ENCODE measurements at places on chromosomes 3 and 15. TPM values are rescaled to one million over a fixed set of nuclear protein-coding genes. Genes with fewer than 3 reads are reported as not detected.

The GOLGA6B gene
- not detected for total RNA-seq

The DLL4 gene
- not detected for total RNA-seq

The NCEH1 gene
- total RNA-seq = 5.8 TPM

The GRK7 gene
- total RNA-seq = not detected

The ATP13A3 gene
- 57.0 TPM for total RNA-seq

The CHP1 gene
- 40.6 TPM for total RNA-seq

The ZNF660 gene
- 2.0 TPM for total RNA-seq

The RETNLB gene
- total RNA-seq = not detected

GRCh38 chr15:38202361-38202760 lies 50.3 kb upstream of the SPRED1 start:
- no peak overlapping the region for H3K4me3 ChIP-seq
- H3K4me1 ChIP-seq = no peaks in the 10 kb centered on the region
- DNase-seq = no peak
- no peak overlapping the region for H3K27ac ChIP-seq

DNA sequence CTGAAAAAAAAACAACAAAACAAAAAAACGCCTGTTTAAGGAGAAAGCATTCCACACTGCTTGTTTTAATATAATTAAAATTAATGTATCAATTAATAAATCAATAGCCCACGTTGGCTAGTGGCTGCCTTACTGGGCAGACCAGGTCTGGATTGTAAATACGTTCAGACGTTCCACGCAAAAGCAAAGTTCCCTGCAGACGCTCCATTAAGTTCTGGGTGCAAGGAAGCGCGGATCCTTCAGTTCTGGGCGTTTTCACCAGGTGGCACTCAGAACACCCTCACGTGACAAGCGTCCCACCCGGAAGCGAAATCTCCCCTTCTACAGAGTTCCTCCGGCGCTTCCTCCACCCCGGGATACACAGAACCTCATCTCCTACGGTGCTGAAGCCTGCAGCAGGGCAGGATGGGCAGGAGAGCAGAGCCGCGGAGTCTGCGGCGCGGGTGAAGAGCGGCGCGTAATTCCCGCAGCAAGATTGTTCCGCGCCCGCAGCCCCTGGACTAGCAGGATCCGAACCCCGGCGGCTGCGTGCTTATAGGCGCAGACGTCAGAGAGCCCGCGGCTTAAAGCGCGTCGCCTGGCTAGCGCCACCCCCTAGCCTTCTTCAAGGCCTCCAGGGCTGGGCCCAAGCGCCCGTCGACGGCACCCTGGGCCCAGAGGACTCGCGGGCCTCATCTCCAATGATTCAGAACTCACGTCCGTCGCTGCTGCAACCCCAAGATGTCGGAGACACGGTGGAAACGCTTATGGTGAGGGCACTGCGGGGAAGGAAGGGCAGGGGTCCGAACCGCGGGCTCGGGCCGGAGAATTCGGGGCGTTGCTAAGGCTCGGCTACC lies at the start of gene SLC25A38:
Gene SLC25A38, plus strand, starts transcription at position 326 of the 836 bp plus-strand sequence. Its CDS starts 355 bp downstream, at position 681.
- peaks cover 37% of the 10 kb centered on the region for H3K4me1 ChIP-seq
- H3K4me3 ChIP-seq = peak within 1 kb of the TSS; percentile 98
- H3K36me3 ChIP-seq = peaks cover 13% of the 10 kb centered on the region
- DNase-seq = peak; percentile 84
- H3K27me3 ChIP-seq = no peaks in the 10 kb centered on the region
- peak within 1 kb of the TSS; percentile 99 for H3K27ac ChIP-seq

DNA sequence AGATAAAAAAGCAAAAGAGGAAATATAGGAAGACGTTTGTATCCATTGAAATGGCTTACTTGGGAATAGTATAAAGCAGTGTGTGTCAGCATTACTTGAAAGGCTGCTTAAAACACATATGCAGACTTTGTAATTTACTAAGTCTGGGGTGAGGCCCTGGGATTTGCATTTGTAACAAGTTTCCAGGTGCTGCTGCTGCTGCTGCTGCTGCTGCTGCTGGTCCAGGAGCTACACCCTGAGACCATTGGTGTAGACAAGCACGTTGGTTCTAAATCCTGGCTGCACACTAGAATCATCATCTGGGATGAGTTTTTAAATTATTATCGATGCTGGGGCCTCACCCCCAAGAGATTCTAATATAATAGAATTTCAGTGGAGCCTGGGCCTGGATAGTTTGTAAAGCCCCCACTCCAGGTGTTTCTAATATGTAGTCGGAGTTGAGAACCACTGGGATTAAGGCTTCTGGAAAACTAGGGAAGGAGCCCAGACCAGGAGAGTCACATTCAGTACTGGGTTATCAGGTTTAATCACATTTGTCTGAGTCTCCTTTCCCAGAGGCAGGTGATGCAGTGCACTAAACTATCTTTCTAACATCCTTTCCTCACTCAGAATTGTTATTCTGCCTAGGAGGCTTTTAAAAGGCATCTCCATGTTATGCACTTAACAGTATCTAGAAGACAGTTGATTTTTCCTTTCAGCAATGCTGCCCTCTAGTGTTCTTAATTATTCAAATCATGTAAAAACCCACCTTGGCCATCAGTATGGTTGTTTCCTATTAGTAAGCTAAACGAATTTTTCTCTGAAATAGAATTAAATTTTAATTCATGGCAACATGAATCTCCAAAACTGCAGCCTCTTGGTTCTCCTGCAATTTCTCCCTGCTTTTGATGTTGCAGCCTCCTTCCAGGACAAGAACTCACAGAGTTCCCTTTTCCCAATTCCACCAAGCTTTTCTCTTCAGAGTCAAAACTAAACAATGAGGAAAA lies 45.4 kb downstream of the SSR3 start:
- DNase-seq = no peak
- peaks cover 14% of the 10 kb centered on the region for H3K27me3 ChIP-seq
- H3K4me1 ChIP-seq = peaks cover 9% of the 10 kb centered on the region
- H3K27ac ChIP-seq = no peak overlapping the region

- peaks cover 2% of the 10 kb centered on the region for H3K27me3 ChIP-seq
- H3K36me3 ChIP-seq = no peaks in the 10 kb centered on the region
- DNase-seq = no peak
- no peak overlapping the region for H3K27ac ChIP-seq
- H3K4me1 ChIP-seq = peaks cover 13% of the 10 kb centered on the region
Measured at GRCh38 chr3:134056464-134056891, 26.8 kb upstream of the SLCO2A1 start.

DNA sequence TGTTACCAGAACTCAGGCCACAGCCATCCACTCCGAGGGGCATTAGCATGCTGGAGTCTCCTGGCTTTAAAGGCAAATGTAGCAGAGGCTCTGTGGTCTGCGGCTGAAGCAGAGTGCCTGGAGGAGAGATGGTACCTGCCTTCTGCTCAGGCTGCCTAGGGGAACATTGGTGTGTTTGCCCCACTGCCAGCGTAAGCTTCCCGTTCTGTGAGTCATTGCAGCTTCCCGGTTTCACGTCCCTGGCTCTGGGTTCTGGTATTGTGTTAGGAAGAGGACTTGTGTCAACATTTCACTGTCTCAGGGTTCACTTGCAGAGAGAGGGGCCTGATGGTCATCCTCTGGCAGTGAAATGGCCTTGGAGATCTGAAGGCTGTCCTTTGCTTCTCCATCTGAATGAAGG lies 1.8 kb downstream of the GASK1A start:
- DNase-seq = no peak
- no peak overlapping the region for H3K4me3 ChIP-seq
- H3K27ac ChIP-seq = no peak overlapping the region

DNA sequence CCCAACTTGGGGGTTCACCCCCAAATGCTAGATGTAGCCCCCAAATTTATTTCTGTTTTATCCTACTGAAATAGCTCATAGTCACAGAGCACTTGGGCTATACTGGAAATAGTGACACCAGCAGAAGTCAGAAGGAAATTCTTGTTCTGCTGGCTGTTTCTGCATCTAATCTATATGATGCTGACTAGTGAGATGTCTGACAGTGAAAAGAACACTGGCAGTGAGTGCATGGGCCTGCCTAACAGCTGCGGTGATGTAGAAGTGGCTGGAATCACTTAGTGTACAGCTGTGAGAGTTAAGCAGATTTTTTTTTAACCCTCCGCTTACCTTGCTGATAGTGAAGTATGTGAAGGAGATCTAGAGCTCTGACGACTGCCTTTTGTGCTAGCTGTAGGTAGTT lies 14.0 kb downstream of the TTC14 start:
- H3K27me3 ChIP-seq = no peaks in the 10 kb centered on the region
- no peak overlapping the region for H3K4me3 ChIP-seq
- no peak overlapping the region for H3K27ac ChIP-seq
- DNase-seq = no peak

DNA sequence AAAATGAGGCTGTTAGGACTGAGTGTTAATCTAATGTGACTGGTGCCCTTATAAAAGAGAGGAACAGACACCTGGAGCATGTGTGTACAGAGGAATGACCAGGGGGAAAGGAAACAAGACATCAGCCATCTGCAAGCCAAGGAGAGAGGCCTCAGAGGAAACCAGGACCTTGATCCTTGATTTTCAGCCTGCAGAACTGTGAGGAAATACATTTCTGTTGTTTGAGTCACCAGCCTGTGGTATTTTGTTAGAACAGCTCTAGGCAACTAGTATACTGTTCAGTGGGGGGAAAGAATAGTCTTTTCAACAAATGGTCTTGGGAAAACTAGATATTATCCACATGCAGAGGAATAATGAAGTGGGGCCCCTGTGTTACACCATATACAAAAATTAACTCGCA lies 80.6 kb downstream of the CCR1 start:
- peak overlapping the region; percentile 14 for H3K4me3 ChIP-seq
- H3K4me1 ChIP-seq = peaks cover 42% of the 10 kb centered on the region
- peak overlapping the region; percentile 32 for H3K27ac ChIP-seq
- no peak for DNase-seq

GRCh38 chr3:196202516-196202970 lies 8.7 kb downstream of the ZDHHC19 start:
- DNase-seq = no peak
- H3K27ac ChIP-seq = no peak overlapping the region
- peaks cover 28% of the 10 kb centered on the region for H3K27me3 ChIP-seq
- no peaks in the 10 kb centered on the region for H3K36me3 ChIP-seq

- peak; percentile 25 for DNase-seq
- H3K4me3 ChIP-seq = no peak overlapping the region
Measured at GRCh38 chr3:195094191-195094921, 176.6 kb downstream of the XXYLT1 start.

DNA sequence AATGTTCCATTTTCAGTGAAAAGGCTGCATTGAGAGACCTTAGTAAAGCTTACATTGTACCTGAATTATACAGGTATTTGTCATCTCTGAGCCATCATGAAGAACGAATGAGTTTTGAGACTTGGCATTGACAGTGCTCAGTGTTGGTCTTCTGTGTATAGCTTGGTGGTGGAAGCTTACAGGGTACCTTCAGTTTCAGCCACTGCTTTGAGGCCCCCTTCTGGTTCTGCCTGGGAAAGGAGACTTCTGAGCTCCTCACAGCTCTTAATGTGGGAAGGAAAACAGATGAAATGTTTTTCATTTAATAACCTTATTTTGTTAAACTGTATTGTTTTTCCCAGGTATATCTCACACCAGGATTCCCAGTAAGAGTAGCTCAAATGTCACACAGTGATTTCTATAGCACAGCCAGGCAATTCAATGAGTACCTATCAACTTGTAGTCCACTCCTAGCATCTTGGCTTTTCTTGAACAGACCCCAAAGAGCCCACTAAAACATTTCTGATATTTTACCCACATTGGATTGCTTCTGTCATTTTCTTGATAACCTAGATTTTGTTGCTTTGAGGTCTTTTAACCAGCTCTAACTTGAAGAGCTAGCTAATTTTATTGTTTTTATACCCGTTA lies 5.6 kb downstream of the SERPINI1 start:
- H3K4me3 ChIP-seq = no peak overlapping the region
- H3K27ac ChIP-seq = no peak overlapping the region
- H3K27me3 ChIP-seq = no peaks in the 10 kb centered on the region
- peaks cover 5% of the 10 kb centered on the region for H3K4me1 ChIP-seq
- DNase-seq = no peak
- H3K36me3 ChIP-seq = no peaks in the 10 kb centered on the region

DNA sequence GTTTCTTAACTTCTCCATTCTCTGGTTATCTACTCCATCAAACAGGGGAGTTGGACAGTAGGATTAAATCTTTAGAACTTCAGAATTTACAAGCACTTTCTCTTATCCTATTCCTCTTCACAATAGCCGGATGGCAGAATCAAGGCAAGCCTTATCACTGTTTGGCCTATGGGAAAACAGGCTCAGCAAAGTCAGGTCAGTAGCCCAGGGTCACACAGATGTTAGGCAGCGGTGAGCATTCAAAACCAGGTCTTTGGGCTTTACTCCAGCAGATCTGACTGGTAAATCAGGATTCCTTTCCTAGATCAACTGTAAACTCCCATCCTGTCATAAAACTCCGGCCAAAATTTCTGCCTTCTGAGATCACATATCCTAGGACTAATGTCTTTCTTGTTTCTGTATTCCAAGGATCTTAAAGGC lies 258.4 kb downstream of the OPA1 start:
- no peaks in the 10 kb centered on the region for H3K36me3 ChIP-seq
- no peak for DNase-seq
- peaks cover 2% of the 10 kb centered on the region for H3K4me1 ChIP-seq
- H3K27me3 ChIP-seq = peaks cover 10% of the 10 kb centered on the region
- no peak overlapping the region for H3K27ac ChIP-seq

DNA sequence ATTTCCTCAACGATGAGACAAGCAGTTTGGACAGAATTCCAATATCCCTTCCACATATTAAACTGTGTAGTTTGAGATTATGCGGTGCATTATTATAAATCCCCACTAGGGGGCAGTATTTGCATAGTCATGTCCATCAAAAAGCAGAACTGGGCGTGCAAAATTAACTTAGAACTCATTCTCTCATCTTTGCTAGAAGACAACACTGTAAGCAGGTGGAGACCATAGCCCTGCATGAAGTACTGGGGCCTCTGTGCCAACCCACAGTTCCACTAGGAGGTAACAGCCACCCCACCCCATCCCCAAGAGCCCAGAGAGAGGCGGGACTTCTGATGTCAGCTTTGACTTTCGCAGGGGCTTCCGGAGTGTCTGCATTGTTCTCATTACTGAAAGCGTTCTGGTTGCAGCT lies 106.6 kb upstream of the TMC3 start:
- peak; percentile 35 for DNase-seq
- H3K4me1 ChIP-seq = no peaks in the 10 kb centered on the region
- no peaks in the 10 kb centered on the region for H3K36me3 ChIP-seq

- H3K4me3 ChIP-seq = peak overlapping the region; percentile 80
- peaks cover 52% of the 10 kb centered on the region for H3K36me3 ChIP-seq
- H3K4me1 ChIP-seq = peaks cover 25% of the 10 kb centered on the region
- no peak for DNase-seq
Measured at GRCh38 chr15:63668601-63669000, 71.4 kb downstream of the FBXL22 start.

All from activated naive CD8-positive, alpha-beta T cell treated with anti-CD3 and anti-CD28 coated beads, Interleukin-2, amount 10 ng/mL, durations not matched to agents 7 days and 5 days (primary cell).